GM23338 (cell line): ENCODE measurements at places on chromosomes 5 and 9.

- H3K27ac ChIP-seq: peak overlapping the region; percentile 32; the same call in 1 of the 2 replicates
- H3K4me1 ChIP-seq: peaks cover 47% of the 10 kb centered on the region
- H3K4me3 ChIP-seq: peak overlapping the region; percentile 53
- H3K27me3 ChIP-seq: no peaks in the 10 kb centered on the region
Observed at GRCh38 chr5:154714266-154714986, 40.8 kb upstream of the LARP1 start.

GRCh38 chr5:154477382-154478223 lies 424 bp downstream of the HAND1 start:
- H3K4me1 ChIP-seq: peaks cover 82% of the 10 kb centered on the region
- no peaks in the 10 kb centered on the region for H3K36me3 ChIP-seq
- peaks cover 100% of the 10 kb centered on the region for H3K27me3 ChIP-seq
- peak overlapping the region; percentile 63 for H3K4me3 ChIP-seq
- DNase-seq: peak; percentile 64
- no peak overlapping the region for H3K27ac ChIP-seq

DNA sequence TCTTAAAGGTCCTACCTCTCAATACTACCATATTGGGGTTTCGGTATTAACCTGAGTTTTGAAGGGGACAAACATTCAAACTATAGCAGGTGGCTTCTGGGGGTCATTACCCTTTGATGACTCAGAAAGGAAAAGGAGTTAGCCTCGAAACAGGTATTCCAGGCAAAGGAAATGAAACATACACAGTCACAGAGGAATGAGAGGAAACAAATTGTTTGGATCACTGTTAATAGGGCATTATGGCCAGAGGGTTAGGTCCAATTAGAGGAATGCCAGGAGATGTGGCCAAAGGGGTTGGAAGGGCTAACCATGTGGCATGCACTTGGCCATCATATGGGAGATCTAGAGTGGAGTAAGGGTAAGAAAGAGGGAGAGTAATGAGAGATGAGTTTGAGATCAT lies 23.9 kb upstream of the NIM1K start:
- no peaks in the 10 kb centered on the region for H3K27me3 ChIP-seq
- DNase-seq: no peak
- no peak overlapping the region for H3K27ac ChIP-seq
- H3K4me1 ChIP-seq: no peaks in the 10 kb centered on the region
- peaks cover 15% of the 10 kb centered on the region for H3K36me3 ChIP-seq

DNA sequence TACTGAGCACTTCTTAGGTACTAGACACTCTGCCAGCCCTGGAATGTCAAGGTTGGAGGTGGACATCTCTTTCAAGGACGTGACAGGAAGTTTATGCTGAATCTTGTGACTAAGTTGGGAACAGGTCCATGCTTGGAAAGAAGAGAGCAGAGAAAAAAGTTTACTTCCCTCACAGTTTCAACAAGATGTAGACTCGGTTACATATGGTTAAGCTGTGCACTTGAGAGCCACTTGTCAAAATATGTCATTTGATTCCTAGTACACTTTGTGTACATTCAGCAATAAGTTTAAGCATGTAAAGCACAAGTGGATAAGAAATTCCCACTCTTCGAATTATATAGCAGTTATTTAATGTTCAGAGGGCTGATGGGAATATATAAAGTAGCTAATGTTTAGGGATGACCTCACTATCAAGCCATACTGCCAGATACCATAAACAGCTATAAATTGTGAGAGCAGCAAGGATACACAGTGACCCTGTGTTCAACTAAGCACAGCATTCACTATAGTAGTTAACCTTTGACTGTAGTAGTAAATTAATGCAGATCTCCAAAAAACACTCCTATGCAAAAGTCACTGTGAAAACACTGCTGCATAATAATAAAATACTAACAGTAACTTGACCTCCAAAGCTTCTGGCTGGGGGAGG lies 1944.6 kb upstream of the WWC1 start:
- no peak overlapping the region for H3K4me3 ChIP-seq
- H3K27me3 ChIP-seq: no peaks in the 10 kb centered on the region
- H3K36me3 ChIP-seq: no peaks in the 10 kb centered on the region
- no peak for DNase-seq
- H3K4me1 ChIP-seq: peaks cover 21% of the 10 kb centered on the region

DNA sequence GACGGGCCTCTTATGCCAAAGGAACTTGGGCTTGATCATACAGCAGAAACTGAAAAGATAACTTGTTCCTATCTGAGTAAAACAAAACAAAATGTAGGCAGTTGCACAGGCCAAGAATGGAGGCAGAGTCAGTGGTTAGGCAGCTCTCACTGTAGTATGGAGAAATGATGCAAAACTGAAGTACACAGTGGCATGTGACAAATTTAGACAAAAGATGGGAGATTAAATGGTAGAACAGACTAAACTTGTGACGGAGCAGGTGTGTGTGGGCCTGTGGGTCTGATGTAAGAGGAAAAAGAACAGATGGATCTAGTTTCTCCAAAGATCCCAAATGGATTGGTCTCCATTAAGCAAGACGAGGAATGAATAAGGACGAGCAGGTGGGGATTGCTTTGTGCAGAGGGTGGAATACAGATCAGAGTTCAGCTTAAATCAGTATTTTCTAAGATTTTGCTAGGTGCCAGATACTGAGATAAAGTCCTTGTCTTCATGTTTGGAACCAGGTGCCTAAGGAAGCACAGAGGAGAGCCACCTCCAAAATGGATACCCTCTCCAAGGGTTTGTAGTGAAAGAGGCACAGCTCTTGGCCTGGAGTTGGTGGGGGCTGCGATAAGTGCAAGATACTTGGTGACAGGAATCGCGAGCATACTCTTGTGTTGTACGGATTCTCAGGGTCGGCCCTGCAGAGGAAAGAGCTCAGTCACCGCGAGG lies 722 bp upstream of the DCP2 start:
- peak overlapping the region; percentile 88 for H3K27ac ChIP-seq
- DNase-seq: no peak
- no peaks in the 10 kb centered on the region for H3K36me3 ChIP-seq
- H3K4me3 ChIP-seq: peak overlapping the region; percentile 46

DNA sequence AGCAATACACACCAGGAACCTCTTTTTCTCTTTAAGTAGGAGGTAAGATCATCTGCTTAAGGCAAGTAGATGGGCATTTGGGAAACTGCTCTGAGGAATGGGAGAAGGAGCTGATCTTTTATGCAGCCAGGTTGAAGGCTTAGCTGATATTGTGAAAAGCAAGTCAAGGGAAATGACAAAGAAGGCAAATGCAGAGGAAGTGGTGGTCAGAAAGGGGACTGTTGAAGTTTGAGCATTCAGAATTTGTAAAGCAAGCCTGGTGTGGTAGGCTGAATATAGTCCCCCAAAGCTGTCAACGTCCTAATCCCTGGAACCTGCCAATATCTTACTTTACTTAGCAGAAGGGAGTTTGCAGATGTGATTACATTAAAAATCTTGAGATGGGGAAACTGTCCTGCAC lies 128.9 kb downstream of the ADAMTS12 start:
- no peak for DNase-seq
- H3K4me1 ChIP-seq: peaks cover 53% of the 10 kb centered on the region
- no peak overlapping the region for H3K4me3 ChIP-seq
- peak overlapping the region; percentile 67; the same call in 1 of the 2 replicates for H3K27ac ChIP-seq
- H3K27me3 ChIP-seq: no peaks in the 10 kb centered on the region

DNA sequence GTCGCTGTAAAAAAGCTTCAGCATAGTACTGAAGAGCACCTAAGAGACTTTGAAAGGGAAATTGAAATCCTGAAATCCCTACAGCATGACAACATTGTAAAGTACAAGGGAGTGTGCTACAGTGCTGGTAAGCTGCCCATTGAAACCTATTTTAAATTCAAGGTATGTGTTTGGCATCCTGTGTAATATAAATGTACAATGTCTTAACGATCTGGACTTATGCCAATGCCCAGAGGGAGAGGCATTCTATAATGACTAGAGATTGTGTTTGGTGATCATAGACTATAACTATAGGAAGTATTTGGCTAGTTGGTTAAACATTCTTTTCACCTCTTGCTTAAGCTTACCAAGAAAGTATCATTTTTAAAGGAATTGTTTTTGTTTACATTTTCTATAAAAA lies 95.7 kb downstream of the INSL6 start:
- no peak overlapping the region for H3K4me3 ChIP-seq
- no peaks in the 10 kb centered on the region for H3K27me3 ChIP-seq
- H3K4me1 ChIP-seq: no peaks in the 10 kb centered on the region
- H3K36me3 ChIP-seq: no peaks in the 10 kb centered on the region

- H3K4me1 ChIP-seq: no peaks in the 10 kb centered on the region
- no peaks in the 10 kb centered on the region for H3K36me3 ChIP-seq
- no peak overlapping the region for H3K4me3 ChIP-seq
- DNase-seq: no peak
Observed at GRCh38 chr5:119250946-119251901, 104.6 kb upstream of the TNFAIP8 start.

DNA sequence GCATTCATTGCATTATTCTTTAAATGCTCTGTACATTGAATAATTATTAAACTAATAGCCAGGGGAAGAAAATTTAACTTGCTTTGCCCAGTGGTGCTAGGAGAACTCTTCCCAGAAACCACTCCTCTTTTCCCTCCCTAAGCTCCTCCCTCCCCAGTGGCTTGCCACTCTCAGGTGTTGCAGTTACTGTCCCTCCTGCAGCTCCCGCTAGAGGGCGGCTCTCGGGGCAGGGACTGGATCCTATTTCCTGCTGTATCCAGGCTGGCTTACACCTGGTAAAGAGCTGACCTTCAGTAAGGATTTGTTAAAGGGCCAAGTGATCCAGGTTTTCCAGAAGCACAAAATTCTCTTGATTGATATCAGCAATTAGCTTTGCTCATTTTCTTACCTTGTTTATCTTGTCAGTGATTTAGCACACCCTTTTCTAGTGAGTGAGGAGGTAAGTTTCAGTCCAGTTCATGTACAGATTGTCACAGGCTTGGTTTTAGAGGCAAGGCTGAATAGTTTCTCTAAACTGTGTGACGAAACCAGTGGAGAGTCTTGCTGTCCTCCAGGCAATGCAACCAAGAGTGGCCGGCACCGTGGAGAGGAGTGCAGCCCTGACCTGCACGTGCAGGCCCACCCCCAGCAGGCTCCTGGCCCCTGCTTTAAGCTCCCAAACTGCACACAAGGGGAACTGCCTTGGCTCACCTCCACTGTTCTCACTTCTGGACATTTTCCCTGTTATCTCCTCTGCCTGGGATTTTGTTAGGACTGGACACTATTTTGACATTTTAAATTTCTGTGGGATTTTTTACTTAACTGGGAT lies 423.8 kb downstream of the SPOCK1 start:
- no peak overlapping the region for H3K27ac ChIP-seq
- no peaks in the 10 kb centered on the region for H3K4me1 ChIP-seq
- DNase-seq: peak; percentile 94
- no peak overlapping the region for H3K4me3 ChIP-seq
